Nucleus accumbens (tissue), 56 donors: ENCODE measurements at places on chromosomes 3 and 15.

DNA sequence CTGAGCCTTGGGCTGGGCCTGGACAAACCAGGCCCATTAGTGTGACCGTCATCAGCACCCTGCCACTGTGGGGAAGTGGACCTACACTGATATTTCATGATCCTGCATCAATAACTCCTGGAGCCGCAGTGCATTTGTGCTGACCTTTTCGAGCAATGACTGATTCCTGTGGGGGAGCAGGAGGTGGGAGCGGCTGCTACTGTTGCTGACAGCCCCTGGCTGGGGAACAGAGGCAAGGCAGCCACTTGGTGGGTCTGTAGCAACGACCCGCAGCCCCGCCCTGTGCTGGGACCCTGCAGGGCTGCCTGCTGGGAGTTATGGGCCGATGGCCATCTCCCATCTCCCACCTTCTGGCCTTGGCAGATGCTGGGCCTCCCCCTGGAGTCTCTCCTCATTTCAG, 42.1 kb downstream of the CCDC33 start:
- DNase-seq: no peak

- DNase-seq: peak; percentile 63
Measured at GRCh38 chr3:185659942-185660921, 74.1 kb downstream of the SENP2 start.

- no peak for DNase-seq
Measured at GRCh38 chr3:178082326-178082906, 453.8 kb upstream of the KCNMB2 start.

- no peak for DNase-seq
Measured at GRCh38 chr15:57947781-57948180, 117.7 kb downstream of the ALDH1A2 start.

DNA sequence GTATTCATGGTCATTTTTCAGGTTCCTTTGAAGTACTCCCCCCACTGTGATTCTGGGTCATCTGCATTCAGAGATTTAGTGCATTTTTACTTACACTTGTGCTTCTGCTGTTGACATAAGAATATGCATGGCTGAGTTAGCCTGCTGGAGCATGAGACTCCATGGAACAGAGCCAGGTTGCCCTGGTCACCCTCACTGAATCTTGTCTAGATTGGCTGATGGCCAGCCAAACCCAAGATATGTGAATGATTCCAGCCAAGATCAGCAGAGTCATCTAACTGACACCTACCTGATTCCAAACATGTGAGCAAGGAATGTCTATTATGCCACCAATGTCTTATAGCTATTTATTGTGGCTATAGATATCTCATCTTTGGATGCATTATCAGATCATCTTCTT, 25.1 kb downstream of the DTWD1 start:
- DNase-seq: no peak

GRCh38 chr15:78340231-78341056, at the start of gene CRABP1:
TSS of gene CRABP1 (plus strand) at chr15:78340353. CDS start at chr15:78340429, 76 bp downstream.
- DNase-seq: no peak

DNA sequence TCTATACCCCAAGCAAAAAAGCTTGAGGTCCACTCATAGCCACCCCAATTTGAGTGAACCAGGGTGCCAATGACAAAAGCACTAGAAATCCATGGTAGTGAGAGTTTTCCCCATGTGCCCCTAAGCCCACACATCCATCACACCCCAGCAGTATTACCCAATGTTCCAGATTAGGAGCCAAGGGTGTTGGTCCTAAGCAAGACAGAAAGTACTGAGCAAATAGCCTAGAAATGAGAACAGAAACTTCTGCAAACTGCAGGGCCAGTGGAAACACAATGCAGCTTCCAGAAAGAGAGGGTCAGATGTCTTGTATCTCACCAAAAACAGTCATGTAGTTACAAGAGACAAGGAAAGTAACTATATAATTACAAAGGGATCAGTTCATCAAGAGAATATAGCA, 10.9 kb upstream of the OXTR start:
- no peak for DNase-seq

DNA sequence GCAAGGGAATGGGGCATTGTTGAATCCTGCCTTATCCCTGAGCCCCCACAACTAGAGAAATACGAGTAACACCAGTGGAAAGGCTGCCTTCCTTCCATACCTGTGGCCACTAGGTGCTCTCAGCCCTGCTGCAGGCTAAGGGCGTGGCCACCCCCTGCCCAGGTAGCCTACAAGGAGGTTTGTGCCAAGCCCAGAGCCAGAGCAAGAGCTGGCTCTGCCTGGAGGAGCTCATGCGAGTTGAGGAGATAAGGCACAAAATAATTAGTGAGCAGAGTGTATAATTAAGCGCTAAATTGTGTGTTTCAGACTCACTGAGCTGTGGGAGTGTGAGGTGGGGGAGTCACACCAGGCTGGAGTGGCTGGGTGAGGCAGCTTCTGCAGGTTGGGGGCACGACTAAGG, 49.2 kb downstream of the TPRA1 start:
- no peak for DNase-seq

- DNase-seq: no peak
Measured at GRCh38 chr3:146577662-146578061, 27.5 kb downstream of the PLSCR5 start.

GRCh38 chr3:72123908-72124441, 339.0 kb upstream of the PROK2 start:
- no peak for DNase-seq

- DNase-seq: no peak
Measured at GRCh38 chr3:99627062-99627826, 11.2 kb upstream of the COL8A1 start.

GRCh38 chr15:78087951-78088772, 4.2 kb upstream of the SH2D7 start:
- DNase-seq: no peak

GRCh38 chr3:29746163-29746760, 465.4 kb downstream of the RBMS3 start:
- no peak for DNase-seq

DNA sequence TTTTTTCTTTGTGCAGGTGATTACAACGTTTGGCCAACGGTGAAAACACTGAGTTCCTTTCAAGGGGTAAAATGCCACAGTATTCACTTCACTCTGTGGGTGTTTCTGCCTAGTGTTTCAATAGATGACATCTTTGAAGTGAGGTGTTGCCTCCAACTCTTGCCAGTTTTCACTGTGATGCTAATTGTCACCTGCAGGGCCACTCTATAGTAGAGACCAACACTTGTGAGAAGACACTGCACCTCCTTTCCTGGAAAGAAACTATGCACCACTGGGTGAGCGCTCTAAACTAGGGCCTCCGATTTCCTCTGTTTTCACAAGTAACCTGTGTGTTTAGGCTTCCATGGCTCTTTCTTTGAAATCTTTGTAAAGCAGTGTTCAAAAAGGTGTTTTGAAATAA, 98.3 kb downstream of the THRB start:
- DNase-seq: no peak

- DNase-seq: no peak
Measured at GRCh38 chr3:151599103-151599672, 134.5 kb upstream of the AADACL2 start.
